ENCODE measurements at places on chromosomes 5 and 9. TPM values are rescaled to one million over a fixed set of nuclear protein-coding genes. Genes with fewer than 3 reads are reported as not detected.

LCP2 gene
- 6.2 TPM for total RNA-seq

CAAP1 gene
- total RNA-seq, result 8.3 TPM

DNA sequence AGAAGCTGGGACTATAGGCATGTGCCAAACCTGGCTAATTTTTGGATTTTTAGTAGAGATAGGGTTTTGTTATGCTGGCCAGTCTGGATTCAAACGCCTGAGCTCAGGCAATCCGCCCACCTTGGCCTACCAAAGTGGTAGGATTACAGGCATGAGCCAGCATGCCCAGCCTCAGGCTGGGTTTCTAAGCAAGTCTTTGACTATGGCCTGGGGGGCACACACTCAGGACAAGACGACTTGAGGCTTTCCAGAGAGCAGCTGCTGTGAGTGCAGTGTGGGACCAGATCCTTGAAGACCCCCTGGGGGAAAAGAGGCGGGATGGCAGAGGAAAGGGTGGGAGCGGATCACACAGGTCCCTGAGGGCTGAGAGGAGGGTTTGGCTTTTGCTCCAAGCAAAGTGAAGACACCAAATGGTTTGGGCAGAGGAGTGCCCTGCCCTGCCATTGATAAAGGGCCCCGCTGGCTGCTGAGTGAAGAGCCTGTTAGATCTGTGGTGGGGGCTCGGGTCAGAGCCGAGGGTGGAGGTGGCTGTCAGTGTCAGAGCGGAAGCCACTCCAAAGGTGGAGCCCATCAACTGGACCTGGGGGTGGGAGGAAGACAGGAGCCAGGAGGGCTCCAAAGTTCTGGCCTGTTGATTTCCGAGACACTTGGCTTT lies 46.8 kb upstream of the FUBP3 start:
- DNase-seq, result no peak

DNA sequence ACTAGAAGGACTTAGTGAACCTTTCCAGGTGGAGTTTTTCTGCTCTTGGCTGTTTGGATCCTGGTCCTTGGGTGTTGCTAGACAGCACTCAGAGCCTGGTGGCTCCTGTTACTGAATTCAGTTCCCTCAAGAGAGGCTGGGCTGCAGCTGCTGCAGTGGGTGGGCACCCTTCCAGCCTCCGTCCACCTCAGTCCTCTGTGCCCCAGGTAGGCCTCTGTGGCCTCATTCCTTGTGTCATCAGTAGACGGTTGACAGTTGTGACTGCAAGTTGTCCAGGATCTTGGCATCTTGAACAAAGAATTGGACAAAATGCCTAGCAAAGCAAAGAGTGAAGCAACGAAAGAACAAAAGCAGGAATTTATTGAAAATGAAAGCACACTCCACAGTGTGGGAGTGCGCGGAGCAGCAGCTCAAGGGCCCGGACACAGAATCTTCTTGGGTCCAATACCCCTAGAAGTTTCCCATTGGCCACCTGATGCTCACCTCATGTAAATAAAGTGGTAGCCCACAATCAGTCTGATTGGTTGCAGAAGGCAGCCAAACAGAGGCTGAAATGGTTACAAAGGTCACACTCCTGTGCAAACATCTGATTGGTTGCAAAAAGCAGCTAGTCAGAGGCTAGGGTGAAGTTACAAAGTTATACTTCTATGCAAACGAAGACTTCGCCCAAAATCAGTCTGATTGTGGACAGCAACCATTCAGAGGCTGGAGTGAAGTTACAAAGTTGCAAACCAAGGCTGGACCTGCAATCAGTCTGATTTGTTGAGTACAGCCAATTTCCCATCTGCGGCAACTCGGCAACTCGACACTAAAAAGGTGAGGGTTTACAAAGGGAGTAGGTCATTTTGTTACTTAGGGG lies 40.1 kb downstream of the F2R start:
- DNase-seq, result no peak

DNA sequence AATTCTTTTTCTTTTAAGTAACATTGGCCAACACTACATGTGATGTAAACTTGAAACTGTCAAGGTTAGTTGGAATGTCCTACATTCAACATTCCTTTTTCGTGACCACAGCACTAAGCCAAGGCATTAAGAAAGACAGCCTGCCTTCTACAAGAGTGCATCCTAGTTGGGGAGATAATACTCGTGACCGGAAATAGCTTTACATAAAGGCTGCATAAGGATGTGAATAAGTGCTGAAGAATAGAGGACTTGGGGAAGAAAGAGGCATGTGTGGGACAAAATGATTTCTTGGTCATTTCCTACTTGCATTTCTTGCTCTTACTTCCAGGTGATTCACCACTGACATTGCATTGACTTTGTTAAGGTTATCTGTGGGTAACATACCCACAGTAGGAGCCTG lies 282.0 kb downstream of the DMRT2 start:
- no peak for DNase-seq

DNA sequence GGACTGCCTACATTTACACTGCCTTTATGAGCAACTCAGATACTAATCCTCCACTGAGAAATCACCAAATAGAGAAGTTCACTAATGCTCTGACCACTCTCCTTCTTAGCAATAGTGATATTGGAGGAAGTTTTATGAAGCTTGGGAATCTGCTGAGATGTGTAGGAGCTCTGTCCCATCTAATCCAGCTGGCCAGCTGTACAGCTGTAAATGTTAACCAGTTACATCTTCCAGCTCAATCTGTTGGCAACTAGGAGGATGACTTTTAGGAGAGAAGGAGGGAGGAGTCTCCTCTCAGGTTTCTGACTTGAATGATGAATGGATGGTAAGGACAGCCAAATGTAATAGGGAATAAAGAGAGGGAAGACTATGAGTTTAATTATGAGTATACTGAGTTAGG lies 36.3 kb upstream of the LRRC19 start:
- DNase-seq, result no peak

GRCh38 chr9:35342221-35342958 lies 147.5 kb upstream of the RUSC2 start:
- no peak for DNase-seq

DNA sequence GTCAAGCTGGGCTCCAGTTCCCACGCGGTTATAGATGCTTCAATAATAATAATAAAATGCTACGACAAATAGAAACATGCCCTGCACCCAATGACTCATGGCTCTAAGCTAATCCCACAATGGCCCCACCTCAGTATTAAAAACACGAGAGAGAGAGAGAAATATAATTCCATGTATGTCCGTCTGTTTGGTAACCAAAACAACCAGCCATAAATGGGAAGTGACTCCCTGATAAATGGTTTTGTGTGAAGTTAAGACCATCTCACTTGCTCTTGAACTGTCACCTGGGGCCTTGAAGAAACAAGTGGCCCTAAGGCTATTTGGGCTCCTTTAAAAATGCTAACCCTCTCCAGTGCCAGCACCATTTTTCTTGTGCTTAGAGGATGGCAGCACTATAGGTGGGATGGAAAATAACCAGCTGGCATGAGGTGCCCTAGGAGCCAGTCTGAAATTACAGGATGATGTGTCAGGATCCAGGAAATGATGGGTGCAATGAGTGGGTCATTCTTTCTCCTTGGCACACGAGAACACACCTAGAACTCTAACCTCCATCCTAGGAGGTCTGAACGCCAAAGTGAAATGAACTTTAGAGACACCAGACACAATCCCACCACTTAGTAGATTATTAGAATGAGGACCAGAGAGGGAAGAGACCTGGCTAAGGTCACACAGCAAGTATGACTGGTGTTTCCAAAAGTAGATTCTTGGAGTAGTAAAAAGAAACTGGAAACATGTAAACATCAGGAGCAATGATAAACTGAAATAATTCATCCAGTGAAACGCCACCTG lies 35.7 kb upstream of the ADRB2 start:
- DNase-seq, result no peak

GRCh38 chr5:1552521-1553255 lies 28.9 kb upstream of the LPCAT1 start:
- no peak for DNase-seq

GRCh38 chr9:109903515-109904138 lies 123.6 kb downstream of the PALM2AKAP2 start:
- DNase-seq, result no peak

GRCh38 chr5:145362266-145362665 lies 472.9 kb downstream of the PRELID2 start:
- DNase-seq, result no peak
